ENCODE measurements at places on chromosomes 2 and 18.

DNA sequence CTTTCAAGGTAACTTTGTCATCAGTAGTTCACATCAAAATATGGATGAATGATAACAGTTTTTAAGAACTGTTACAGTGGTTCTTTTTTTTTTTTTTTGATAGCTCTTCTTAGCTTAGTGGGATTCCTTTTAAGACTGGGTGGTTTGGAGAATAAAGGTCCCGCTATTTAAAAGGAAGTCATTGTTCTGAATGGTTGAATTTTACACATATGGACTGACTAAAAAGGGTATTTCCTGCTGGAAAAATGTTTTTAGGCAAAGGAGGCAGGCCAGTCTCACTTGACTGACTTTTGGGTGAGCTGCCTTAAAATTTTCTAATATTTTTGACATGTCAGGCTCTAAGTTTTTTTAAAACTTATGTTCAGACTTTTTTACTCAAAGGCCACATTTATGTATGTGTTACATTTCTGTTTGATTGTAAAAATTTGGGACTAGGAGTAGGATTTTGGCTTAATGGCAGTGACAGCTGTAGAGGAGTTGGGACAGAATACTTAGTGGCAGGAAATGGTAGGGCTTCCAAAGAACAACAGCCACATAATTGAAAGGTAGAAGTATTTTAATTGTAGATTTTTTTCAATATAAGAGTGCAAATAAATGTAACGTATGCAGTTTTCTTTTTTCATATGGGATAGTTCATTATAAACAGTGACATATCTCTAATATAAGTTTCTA is 13.7 kb downstream of the VAPA start:
- no peak for DNase-seq

GRCh38 chr18:36309436-36310391 is 12.2 kb downstream of the FHOD3 start:
- DNase-seq = peak; percentile 29

GRCh38 chr2:156340804-156341451 is 8.4 kb upstream of the NR4A2 start:
- no peak for DNase-seq

DNA sequence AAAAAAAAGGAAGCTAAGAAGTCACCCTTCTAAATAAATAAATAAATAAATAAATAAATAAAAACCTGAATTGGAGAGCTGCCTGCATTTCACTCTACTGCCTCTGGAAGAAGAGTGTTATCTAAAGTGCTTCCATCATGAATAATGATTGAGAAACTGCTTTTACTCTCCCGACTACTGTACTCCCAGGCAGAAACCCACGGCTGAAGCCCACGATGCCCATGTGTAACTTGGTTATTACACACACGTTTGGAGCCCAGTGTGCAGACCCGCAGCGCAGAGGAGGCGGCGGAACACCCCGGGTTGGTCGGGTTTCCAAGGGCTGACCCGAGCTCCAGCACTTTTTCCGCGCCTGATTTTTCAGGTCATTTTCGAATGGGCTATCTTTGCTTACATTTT is 697 bp upstream of the SPATS2L start:
- peak; percentile 42 for DNase-seq

- DNase-seq = no peak
These were observed 173.7 kb downstream of the ASXL3 start for GRCh38 chr18:33751613-33752221.

GRCh38 chr2:98093146-98093545 is 6.2 kb downstream of the VWA3B start:
- no peak for DNase-seq

GRCh38 chr2:237697586-237698357 is 70.4 kb downstream of the LRRFIP1 start:
- DNase-seq = no peak

DNA sequence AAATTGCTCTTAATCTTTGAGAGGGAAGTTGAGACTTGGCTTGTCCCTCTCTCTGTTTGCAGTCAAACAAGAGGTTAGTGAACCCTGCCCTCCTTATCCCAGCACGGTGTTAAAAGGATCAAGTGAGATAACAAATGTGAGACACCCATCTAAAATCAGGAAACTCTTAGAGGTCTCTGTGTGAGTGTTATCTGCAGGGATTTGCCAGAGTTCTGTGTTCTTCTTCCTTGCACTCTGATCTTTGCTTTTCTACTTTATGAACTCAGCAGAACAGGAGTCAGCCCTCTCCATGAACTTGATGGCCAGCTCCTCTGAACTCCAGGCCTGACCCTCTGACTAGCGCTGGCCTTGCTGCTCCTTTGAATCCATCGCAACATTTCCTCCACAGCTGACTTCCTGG is 123.8 kb downstream of the NCKAP5 start:
- DNase-seq = no peak

GRCh38 chr2:149164827-149165226 is 126.3 kb downstream of the LYPD6B start:
- DNase-seq = no peak

GRCh38 chr2:110742412-110742811 is 10.0 kb downstream of the ACOXL start:
- DNase-seq = no peak

- DNase-seq = no peak
These were observed 19.6 kb downstream of the TMEM17 start for GRCh38 chr2:62486439-62486765.

- no peak for DNase-seq
These were observed 256.5 kb downstream of the CDH20 start for GRCh38 chr18:61589724-61590065.

GRCh38 chr18:47150824-47151366 is 595 bp upstream of the HDHD2 start:
- DNase-seq = no peak

GRCh38 chr18:62521593-62521992 is 1.2 kb upstream of the ZCCHC2 start:
- DNase-seq = no peak

- no peak for DNase-seq
These were observed 6.2 kb downstream of the PRKD3 start for GRCh38 chr2:37318401-37318800.

DNA sequence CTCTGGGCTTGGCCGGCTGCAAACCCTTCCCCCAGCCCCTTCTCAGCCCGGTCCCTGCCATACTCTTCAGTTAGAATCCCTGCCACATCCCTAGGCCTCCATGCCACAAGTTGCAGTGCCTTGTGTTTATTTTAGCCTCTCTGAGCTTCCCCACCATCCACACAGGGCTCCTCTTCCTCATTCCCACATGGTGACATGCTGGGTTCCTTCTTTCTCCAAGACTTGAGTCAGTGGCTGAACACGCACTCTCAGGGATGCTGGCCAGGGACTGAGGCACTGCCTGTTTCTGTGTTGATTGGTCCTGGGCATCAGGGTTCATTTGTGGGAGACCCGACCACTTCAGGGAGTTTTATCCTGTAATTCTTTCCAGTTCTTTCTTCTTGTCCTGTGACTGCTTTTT is 56.3 kb downstream of the KCNS3 start:
- DNase-seq = no peak

DNA sequence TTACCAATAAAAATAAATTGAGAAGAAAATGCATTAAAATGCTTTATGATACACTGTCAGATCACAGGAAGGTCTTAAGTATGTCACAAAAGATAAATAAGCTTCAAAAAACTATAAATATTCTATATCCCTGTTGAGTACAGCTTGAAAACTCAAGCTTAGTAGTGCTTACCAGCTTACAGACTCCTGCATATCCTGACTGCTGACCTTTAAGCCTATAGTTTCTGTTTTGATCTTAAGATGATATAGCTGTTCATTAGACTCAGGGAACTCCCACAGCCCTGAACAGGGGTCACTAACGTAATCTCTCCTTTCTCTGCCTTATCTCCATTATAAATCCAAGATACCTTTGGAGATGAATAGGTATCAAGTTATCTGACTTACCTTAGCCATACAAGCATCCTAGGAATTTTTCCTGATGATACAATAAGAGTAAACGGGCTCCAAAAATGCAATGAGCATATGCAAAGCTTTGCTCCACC is 93.7 kb upstream of the RBBP8 start:
- no peak for DNase-seq

GRCh38 chr18:37238282-37239108 is 327.1 kb downstream of the CELF4 start:
- DNase-seq = no peak

GRCh38 chr2:36477746-36478145 is 120.2 kb downstream of the FEZ2 start:
- no peak for DNase-seq

DNA sequence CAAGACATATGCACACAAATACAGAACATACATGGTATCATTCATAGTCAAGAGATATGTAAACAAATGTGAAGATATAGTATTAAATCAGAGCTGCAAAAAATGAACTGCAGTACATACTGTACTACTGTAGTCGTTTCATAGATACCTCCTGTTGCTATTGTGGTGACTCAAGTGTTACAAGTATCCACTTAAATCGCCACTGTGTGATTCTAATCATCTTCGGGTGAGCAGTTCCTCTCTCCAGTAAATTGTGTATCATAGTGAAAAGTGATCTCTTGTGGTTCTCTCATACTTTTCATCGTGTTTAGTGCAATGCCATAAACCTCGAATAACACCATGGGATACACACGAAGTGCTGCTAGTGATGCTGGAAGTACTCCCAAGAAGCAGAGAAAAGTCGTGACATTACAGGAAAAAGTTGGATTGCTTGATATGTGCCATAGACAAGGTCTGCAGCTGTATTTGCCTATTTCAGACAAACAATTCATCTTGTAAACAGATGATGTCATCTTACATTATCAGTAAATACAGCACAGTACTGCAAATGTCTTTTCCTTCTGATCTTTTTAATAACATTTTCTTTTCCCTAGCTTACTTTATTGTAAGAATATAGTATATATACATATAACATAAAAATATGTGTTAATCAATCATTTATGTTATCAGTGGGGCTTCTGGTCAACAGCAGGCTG is 222.2 kb downstream of the BCL11A start:
- DNase-seq = no peak

GRCh38 chr18:79507076-79507545 is 111.4 kb downstream of the NFATC1 start:
- DNase-seq = no peak

GRCh38 chr2:190646780-190647522 is 1.9 kb upstream of the NAB1 start:
- no peak for DNase-seq

DNA sequence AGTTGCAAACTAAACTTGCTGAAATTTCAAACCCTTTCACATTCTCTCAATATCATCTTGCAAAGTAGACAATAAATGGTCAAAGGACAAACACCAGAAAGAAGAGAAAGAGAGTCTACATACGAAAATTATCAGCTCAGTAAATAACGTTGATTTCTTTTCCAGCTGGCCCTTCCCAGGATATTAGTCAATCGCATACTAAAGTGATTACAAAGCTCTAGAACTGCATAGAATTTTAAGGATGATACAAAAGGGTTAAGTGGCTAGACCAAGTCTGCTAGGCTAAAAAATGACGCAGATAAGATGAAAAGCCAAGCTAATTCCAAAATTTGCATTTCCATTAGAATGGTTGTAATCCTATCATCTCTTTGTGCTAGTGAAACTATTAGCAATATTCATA is 405.7 kb downstream of the FBXO15 start:
- DNase-seq = no peak

GRCh38 chr18:50614838-50615237 is 55.0 kb downstream of the MAPK4 start:
- peak; percentile 26 for DNase-seq

DNA sequence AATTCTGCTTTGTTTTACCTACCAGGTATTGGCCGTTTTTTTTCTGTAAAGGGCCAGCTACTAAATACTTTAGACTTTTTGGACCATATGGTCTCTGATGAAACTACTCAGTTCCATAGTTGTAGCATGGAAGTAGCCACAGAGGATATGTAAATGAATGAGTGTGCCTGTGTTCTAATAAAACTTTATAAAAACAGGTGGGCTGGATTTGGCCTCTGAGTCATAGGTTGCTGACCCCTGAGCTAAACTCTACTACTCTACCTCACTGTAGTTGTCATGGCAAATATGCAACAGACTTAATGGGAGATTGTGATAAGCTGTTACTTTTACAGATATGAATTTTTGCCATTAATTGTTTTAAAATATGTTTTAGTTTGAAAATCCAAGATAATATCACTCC is 19.7 kb downstream of the CLIP4 start:
- DNase-seq = no peak

- peak; percentile 23 for DNase-seq
These were observed 1.1 kb upstream of the RNU4ATAC start for GRCh38 chr2:121529439-121530211.

- DNase-seq = no peak
These were observed 19.3 kb upstream of the CD302 start for GRCh38 chr2:159817283-159817682.

All from mucosa of gallbladder (tissue), 1 donor.